ENCODE measurements at places on chromosomes 4 and X. TPM values are rescaled to one million over a fixed set of nuclear protein-coding genes. Genes with fewer than 3 reads are reported as not detected.

- DNase-seq, result no peak
Observed at GRCh38 chr4:16120720-16121119, 36.9 kb upstream of the PROM1 start.

GRCh38 chrX:67544281-67545035 lies 637 bp downstream of the AR start:
- peak; percentile 26 for DNase-seq

GRCh38 chr4:79362626-79363025 lies 36.8 kb upstream of the NAA11 start:
- DNase-seq, result no peak

GRCh38 chrX:93598076-93598475 lies 75.3 kb downstream of the NAP1L3 start:
- no peak for DNase-seq

LUZP4 gene
- total RNA-seq, result not detected

COX7B2 gene
- total RNA-seq, result not detected

ZFP92 gene
- total RNA-seq, result 0.89 TPM

GRCh38 chr4:87624698-87625097 lies 16.4 kb downstream of the DSPP start:
- DNase-seq, result no peak

DNA sequence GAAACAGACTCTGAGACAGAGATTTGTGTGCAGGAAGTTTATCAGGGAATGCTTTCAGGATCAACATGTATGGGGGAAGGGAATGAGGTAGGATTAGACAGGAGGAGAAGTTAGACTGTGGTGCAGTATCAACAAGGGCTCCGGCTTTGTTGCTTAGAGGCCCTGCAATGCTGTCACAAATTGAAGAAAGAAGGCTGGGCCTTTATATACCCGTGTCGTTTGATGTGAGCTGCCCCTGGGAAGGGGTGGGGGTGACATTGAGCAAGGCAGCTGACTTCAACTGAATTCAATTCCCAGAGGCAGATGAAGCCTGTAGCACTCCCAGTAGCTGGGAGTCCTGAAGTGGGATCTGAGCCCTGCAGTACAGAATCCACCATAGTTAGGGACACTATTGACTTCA lies 29.5 kb upstream of the USP9X start:
- DNase-seq, result no peak

- no peak for DNase-seq
Observed at GRCh38 chr4:65023081-65023480, 613.8 kb upstream of the TECRL start.

DNA sequence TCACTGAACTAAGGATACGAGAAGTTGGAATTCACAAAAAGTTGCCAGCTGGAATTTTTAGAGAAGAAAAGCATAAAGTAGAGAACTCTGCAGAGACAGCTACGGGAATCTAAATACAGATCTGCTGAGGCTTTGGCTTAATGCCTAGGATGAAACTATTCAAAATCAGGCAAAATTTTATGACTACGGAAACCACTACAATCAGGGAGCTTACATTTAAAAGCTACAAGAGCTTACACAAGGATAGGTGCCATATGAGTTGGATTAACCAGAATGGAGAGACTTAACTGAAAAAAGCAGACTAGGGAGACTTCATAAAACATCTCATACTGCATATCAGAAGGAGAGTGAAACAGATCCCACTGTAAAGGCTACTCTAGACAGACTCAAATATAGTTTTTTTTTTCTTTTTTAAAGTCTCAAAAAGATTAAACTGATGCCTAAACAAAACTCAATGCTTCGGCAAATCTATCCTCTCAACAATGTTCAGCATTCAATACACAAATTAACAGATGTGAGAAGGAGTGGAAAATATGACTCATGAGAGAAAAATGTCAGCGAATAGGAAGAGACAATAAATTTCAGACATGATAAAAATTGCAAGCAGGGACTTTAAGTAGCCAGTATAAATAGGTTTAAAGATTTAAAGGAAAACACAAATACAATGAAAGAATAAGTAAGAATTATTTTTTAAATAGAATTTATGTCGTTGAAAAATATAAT lies 586.1 kb downstream of the FSTL5 start:
- DNase-seq, result no peak

ITM2A gene
- 135 TPM for total RNA-seq

GRCh38 chrX:120244395-120244734 lies 6.2 kb upstream of the ZBTB33 start:
- peak; percentile 16 for DNase-seq

DNA sequence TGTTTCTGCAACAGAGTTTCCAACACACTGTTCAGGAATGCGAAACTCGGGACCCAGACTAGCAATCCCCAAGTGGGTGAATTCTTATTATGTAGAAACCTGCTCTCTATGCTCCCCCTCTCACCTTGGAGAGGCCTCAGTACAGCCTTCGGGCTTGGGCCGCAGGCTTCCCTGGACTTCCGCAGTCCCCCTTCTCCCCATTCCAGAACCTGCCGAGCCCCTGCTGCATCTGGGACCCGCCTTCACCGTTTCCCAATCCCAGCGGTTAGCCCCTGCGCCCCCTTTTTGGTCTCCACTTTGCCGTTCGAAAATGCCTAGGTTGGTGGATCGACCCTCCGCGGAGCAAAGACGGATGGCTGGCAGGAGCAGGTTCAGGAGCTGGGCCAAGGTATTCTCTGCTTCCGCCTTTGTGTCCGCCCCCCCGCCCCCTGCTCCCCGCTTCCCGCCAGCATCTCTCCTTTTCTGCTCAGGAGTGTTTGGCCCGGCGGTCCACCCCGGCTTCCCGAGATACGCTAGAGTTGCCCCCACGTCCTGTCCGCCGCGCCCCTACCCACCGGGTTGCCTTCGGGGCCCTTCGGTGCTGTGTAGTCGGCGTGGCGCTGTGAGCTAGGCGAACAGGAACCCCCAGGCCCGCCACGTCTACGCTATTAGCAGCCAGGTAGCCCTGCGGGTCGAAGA lies 11.5 kb downstream of the HAND2 start:
- no peak for DNase-seq

DNA sequence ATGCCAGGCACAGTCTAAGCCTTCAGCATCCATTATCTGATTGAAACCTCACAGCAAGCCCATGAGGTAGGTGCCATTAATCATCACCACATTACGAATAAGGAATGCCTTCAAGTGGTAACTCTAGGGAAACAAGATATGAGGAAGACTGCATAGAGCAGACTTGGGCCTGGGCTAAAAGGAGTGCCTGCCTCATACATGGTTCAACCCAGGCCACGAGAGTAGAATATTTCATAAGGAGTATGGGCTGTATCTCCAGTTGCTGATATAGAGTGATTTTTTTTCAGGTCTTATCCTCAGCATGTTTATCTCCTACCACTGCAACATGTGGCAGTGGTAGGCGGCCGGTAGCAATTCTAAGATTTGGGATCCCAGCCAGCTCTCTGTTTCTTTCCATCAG lies 51.7 kb downstream of the ATP11C start:
- DNase-seq, result no peak

DNA sequence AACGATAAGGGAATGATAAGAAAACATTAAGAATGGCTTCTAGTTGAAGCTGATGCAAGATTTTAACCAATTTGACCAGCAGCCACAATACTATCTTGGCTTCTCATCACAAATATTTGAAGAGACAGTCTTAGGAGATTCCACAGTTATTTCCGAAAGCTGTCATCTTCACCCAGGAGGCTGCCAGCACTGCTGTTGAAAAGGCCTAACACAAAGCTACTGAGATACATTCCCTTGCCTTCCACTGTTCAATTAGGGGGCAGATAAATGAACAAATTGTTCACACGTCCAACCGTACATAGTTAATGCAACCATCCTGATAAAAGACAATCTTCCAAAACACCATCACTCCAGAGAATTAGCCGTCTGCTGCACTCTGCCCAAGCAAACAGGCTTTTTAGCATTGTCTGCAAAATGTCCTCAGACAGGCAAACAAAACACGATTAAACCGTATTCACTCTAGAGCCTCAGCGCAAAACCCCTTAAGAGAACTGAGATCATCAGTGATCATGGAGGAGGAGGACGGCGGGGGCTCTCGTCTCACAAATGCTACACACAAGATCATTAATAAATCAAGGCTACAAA lies 189.8 kb upstream of the PSAPL1 start:
- no peak for DNase-seq

DNA sequence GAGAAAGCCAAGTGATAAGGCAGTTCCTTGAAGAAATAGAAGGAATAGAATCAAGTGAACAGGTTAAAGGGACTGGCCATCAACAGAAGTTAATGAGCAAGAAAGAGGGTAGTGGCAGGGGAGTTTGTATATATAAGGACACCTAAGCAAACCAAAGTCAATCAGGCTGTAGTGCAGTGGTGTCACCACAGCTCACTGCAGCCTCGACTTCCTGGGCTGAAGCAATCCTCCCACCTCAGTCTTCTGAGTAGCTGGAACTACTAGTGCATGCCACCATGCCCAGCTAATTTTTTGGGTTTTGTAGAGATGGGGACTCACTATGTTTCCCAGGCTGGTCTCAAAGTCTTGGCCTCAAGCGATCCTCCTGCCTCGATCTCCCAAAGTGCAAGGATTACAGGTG lies 15.9 kb downstream of the ACOT9 start:
- no peak for DNase-seq

CD40LG gene
- 0.24 TPM for total RNA-seq

GRCh38 chr4:122458625-122459024 lies 2.1 kb upstream of the IL2 start:
- DNase-seq, result no peak

DNA sequence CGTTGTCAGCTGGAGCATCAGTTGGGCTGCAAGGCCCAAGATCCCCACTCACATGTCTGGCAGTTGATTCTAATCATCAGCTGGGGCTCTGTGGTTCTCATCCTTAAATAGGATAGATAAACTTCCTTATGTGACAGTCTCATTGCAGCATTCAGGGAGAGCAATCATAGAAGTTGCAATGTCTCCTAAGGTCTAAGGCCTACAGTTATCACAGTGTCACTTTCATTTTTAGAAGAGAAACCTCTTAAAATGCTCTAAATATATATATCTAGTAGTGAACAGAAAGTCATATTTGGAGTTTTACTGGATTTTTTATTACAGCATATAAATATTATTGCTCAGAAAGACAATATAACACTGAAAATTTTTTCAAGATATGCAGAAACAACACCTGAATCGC lies 226.0 kb upstream of the PPP1R2C start:
- no peak for DNase-seq

DNA sequence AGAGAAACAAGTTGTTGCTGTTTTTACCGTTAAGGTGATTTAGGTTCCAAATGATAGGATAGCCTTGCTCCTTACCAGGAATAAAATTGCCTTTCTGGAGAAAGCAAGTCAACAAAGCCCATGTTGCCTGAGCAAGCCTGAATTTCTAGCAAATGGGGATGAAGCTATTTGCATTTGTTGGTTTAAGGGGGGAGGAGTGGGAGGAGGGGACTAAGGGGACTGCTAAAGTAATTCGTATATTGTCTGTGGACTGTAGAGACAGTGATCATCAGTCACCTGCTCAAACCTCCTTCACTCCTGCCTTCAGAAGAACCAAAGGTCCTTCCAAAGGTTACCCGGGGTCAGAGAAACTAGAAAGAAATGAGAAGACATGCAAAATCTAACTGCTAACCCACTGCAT lies 65.8 kb downstream of the SCML2 start:
- no peak for DNase-seq

DNA sequence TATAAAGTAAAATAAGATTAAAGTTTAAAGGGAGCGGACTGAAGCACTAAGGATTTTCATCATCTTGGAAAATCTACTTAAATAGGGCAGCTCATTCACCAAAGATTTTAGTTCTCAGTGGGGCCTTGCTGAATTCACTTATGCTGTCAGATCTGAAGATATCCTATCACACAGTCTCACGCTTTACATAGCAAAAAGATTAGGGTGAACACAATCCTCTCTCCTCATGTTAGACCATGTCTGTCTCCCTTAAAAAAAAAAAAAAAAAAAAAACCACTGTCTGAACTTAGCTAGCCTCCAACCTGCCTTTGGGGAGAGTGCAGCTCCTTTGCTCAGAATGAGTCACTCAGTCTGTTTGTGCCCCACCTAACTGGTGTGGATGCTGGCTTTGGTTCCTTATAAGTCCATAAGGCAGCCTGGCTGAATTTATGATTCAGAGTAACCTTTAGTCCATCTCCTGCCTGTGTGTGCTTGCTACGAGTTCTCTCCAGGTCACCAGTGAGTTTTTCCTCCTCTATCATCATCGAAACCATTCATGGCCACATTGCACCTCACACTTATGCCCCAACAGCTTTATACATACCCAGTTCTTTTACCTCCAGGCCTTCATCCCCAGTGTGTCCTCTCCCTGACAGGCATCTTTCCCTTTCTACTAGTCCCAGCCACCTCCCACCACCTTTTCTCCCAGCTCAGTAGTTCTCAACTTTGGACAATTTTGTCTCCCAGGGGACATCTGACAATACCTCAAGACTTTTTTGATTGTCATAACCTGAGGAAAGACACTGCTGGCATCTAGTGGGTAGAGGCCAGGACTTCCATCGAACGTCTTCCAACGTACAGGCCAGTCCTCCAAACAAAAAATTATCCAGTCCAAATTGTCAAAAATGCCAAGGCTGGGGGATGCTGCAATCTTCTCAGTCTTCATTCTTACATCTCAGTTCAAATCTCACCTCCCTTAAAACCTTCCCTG lies 220.7 kb upstream of the EMCN start:
- DNase-seq, result peak; percentile 32

ALAS2 gene
- 0.59 TPM for total RNA-seq

GRK4 gene
- total RNA-seq, result 13.1 TPM

DNA sequence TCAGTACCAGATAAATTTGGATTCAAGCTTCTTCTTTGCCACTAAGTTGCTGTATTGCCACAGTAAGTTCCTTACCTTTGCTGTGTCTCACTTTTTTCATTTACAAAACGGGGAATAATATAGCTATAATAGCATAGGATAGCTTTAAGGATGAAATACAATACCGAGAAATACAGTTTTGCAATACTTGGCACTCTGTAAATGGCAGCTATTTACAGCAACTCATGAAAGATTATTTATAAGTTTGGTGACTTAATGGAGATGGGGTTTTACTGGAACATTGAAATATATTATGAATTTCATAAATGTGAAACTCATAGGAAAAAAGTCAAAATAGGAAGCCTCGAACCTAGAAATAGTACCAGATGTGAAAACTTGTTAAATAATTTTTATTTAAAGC lies 27.6 kb downstream of the ANXA10 start:
- DNase-seq, result no peak

DNA sequence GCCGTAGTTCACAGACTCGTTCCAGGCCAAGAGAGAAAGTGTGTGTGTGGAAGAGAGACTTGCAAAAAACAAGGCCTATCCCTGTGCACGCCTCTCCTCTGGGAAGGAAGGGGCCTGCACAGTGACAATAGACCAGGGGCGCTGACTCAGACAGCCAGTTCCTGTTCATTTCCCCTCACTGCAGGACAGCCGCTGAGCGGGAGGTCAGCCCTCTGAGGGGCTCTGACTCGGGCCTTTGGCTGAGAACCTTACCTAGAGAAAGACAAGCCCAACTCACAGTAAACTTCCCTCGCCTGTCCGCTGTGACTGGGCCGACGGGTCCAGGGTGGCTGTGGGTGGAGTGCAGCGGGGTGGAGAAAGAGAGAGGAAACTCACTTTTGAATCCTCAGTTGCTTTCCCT lies 52.1 kb downstream of the RTL5 start:
- DNase-seq, result peak; percentile 57

GRCh38 chr4:1746265-1746691 lies 25.0 kb downstream of the TACC3 start:
- peak; percentile 92 for DNase-seq

GRCh38 chrX:16012250-16012649 lies 111.1 kb upstream of the GRPR start:
- no peak for DNase-seq
